ENCODE measurements at places on chromosomes 2 and 18. TPM values are rescaled to one million over a fixed set of nuclear protein-coding genes. Genes with fewer than 3 reads are reported as not detected.

DNA sequence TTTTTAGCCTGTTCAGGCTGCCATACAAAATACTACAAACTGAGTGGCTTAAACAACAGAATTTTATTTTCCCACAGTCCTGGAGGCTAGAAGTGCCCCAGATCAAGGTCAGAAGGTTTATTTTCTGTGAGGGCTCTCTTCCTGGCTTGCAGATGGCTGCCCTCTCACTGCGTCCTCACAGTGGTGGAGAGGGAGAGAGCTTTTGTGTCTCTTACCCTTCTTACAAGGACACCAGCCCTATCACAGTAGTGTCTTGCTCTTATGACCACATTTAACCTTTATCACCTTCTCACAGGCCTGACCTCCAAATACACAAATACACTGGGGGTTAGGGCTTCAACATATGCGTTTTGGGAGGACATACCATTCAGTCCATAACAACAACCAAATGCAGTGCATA is 11.7 kb downstream of the WDR7 start:
- H3K4me3 ChIP-seq = no peak overlapping the region
- H3K4me1 ChIP-seq = peaks cover 24% of the 10 kb centered on the region
- peaks cover 3% of the 10 kb centered on the region for H3K36me3 ChIP-seq
- no peak for DNase-seq
- H3K27ac ChIP-seq = no peak overlapping the region

The COL3A1 gene
- not detected for total RNA-seq

The AFTPH gene
- total RNA-seq = 36.4 TPM

The TNFAIP6 gene
- not detected for total RNA-seq

DNA sequence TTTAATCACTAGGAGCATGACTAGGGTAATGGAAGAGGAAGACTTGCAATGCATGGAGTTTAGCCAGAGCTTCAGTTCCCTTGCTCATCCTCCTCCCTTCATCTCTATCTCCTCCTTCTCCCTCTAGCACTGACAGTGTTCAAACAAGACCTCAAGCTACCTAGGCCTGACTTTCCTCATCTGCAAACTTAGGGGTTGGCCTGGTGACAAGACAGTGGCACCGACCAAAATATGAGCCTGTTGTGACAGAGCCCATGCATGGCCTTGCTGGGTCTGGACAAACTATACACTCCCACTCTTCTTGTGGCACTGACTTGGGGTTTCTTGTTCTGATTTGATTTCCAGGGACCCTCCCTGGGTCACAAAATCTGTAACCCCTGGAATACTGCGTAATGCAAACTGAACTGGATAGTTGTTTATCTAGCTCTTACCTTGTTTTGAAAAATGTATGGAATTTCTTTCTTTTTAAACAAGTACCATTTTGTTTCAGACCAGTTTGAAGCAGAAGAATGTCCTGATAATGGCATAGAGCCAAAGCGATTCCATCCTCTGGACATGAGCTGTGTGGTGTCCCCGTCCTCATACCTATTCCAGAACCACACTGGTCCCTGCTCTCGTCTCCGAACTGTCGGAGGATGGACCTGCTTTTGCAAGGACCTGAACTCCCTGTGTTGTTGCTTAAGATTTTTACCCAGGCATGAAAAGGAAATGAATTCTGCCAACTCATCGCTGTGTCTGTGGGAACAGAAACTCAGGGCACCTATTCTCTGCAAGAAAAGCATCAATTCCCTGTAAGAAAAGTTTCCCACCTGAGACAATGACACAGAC is 33.4 kb upstream of the PPP4R1 start:
- H3K4me3 ChIP-seq = no peak overlapping the region
- H3K27me3 ChIP-seq = no peaks in the 10 kb centered on the region
- no peaks in the 10 kb centered on the region for H3K4me1 ChIP-seq
- no peak overlapping the region for H3K27ac ChIP-seq

All from activated CD4-positive, alpha-beta memory T cell treated with anti-CD3 and anti-CD28 coated beads for 36 hours (primary cell).